Mesenchymal stem cell (in vitro differentiated cells and primary cell): ENCODE measurements at places on chromosomes 3 and 15.

GRCh38 chr3:141576744-141577052 is 89.9 kb downstream of the RASA2 start:
- H3K27ac ChIP-seq = no peak overlapping the region
- no peak overlapping the region for H3K4me3 ChIP-seq
- peaks cover 8% of the 10 kb centered on the region for H3K36me3 ChIP-seq
- H3K27me3 ChIP-seq = no peaks in the 10 kb centered on the region
- H3K4me1 ChIP-seq = no peaks in the 10 kb centered on the region

DNA sequence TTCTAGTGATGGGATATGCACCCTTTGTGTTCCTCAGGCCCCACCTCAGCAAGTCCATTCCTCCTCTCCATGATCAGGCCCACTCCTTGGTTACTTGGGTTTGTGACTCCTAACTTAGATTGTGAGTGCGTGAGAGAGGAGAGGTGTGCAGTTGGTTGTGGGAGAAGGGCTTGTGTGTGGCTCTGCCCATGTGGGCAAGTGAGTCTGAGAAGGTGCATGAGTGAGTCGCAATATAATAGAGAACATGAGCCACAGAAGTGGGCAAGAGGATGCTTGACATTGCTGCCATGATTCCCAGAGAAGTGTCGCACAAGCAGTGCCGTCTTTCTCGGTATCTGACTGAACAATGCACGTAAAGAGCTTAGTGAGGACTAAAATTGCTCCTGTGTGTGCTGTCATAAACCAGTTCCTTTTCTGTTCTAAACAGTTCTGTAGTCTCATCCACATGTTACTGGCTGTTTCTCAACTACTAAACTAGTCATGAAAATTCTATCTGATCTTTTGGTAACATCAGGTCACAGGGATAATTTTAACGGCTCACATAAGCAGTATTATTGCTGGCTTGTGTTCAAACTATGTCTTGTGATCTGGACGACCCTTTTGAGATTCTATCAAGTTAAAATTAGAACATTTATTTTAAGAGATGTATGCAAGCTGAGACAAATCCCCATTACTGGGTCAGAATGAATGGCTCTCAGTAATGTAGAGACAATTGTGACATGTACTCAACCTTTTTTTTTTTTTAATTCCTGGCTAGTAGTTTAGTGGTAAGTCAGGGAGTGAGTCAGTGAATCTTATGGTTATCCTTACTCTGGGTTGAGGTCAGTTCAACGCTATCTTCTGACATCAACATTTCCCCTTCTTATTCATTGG is 25.6 kb downstream of the GYG1 start:
- peaks cover 46% of the 10 kb centered on the region for H3K36me3 ChIP-seq
- H3K4me3 ChIP-seq = no peak overlapping the region
- peak; percentile 95 for DNase-seq
- H3K4me1 ChIP-seq = peaks cover 9% of the 10 kb centered on the region

- H3K4me1 ChIP-seq = peaks cover 1% of the 10 kb centered on the region
- no peak for DNase-seq
- no peak overlapping the region for H3K27ac ChIP-seq
- no peak overlapping the region for H3K4me3 ChIP-seq
- H3K36me3 ChIP-seq = no peaks in the 10 kb centered on the region
- no peaks in the 10 kb centered on the region for H3K27me3 ChIP-seq
Measured at GRCh38 chr3:100010087-100010417, 104.2 kb downstream of the FILIP1L start.

- H3K27me3 ChIP-seq = no peaks in the 10 kb centered on the region
- H3K4me1 ChIP-seq = no peaks in the 10 kb centered on the region
- DNase-seq = no peak
- no peaks in the 10 kb centered on the region for H3K36me3 ChIP-seq
- H3K27ac ChIP-seq = no peak overlapping the region
Measured at GRCh38 chr15:76382987-76383728, 46.6 kb downstream of the ISL2 start.

- no peaks in the 10 kb centered on the region for H3K4me1 ChIP-seq
- DNase-seq = no peak
- H3K27me3 ChIP-seq = no peaks in the 10 kb centered on the region
- H3K27ac ChIP-seq = no peak overlapping the region
Measured at GRCh38 chr3:110293660-110294059, 778.0 kb upstream of the NECTIN3 start.

DNA sequence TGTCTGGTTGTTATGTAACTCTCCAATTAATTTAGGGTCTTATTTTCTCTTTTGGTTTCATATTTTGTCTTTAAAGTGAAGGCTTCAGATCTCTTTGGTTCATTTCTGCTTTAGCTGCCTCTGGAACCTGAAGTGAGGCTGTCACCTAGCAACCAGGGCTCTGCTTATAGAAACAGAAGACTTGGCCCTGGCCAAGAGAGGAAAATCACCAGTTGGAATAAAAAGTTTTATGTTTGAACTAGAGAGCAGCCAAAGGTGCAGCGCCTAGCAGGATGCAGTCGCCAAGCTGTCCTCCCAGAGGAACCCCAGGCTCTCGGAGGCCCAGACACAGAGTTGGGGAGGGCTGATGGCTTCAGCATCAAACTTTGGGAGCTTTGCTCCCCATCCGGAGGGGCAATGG is 41.1 kb downstream of the LYZL4 start:
- no peak overlapping the region for H3K4me3 ChIP-seq
- no peak overlapping the region for H3K27ac ChIP-seq
- no peaks in the 10 kb centered on the region for H3K36me3 ChIP-seq
- DNase-seq = no peak
- H3K4me1 ChIP-seq = no peaks in the 10 kb centered on the region
- peaks cover 29% of the 10 kb centered on the region for H3K27me3 ChIP-seq

GRCh38 chr3:178086144-178086825 is 450.0 kb upstream of the KCNMB2 start:
- DNase-seq = peak; percentile 17
- H3K4me1 ChIP-seq = peaks cover 6% of the 10 kb centered on the region
- H3K27ac ChIP-seq = no peak overlapping the region
- H3K27me3 ChIP-seq = no peaks in the 10 kb centered on the region
- no peak overlapping the region for H3K4me3 ChIP-seq

GRCh38 chr3:183734750-183735494 is 37.3 kb downstream of the YEATS2 start:
- H3K4me3 ChIP-seq = no peak overlapping the region
- no peaks in the 10 kb centered on the region for H3K27me3 ChIP-seq
- peaks cover 24% of the 10 kb centered on the region for H3K36me3 ChIP-seq
